ENCODE measurements at places on chromosomes 5 and 9.

DNA sequence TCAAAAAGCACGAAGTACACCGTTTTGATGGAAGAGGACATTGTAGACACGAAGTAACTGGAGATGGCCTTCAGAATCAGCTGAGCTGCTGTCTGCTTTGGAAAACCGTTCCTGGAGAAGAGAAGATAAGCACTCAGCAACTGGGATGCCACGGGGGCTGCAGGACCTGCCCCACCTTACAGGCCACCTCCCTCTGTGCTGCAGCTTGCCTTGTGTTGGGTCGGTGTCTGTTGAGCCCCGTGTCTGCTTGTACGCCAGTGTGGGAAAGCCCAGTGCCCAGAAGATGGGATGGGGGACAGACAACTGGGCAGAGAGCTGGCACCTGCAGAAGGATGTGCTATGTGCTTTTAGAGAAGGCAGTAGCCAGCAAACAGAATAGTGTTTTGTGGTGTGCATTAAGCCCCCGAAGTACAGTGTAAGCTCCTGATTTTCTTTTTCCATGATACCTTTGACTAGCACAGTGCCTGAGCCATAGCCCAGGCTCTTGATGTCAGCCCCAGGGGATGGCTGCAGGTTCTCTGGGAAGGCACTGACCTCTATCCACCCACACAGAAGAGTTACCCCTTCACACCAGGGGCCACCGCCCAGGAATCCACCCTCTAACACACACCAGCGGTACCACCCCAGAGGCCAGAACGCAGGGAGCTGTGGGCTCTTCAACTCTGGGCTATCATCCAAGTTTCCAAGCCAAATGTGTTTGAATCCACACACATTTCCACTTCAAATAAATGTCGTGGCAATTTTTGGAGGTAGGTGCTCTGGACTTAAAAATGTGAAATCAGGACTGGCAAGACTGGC, 63.8 kb downstream of the MACROH2A1 start:
- no peak for DNase-seq

DNA sequence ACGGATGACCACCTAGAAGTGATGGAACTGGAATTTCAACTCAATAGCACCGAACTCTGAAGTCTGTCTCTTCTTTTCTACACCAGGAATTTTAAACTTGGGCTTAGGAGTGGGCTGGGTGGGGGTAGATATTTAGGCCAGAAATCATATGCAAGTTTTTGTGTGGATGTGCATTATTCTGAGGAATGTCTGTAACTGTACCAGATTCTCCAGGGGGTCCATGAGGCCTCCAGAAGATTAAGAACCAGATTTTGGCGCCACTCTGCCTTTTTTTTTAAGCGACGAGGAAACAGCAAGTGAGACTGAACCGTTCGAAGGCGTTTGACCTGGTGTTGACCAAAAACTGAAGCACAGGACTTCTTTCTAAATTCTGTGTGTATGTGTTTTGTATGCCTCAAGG, 88.8 kb upstream of the TTC23L start:
- no peak for DNase-seq

GRCh38 chr5:1013238-1013947, 4.8 kb downstream of the NKD2 start:
- DNase-seq: no peak

DNA sequence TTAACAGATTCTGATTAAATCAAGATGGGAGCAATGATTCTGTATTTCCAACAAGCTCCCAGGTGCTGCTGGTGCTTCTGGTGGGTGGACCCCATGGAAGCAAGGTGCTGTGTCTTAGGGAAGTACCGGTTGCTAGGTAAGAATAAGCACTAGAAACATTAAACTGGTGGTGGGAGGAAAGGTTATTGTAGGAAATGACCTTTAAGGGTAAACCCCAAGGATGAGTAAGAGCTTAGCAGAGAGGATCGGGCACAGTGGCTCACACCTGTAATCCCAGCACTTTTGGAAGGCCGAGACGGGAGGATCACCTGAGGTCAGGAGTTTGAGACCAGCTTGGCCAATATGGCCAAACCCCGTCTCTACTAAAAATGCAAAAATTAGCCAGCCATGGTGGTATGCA, 16.2 kb upstream of the CREBRF start:
- DNase-seq: no peak

- DNase-seq: no peak
Measured at GRCh38 chr9:123397975-123398374, 42.0 kb downstream of the CRB2 start.

- DNase-seq: peak; percentile 67
Measured at GRCh38 chr9:105254226-105254625, 9.8 kb downstream of the SLC44A1 start.

DNA sequence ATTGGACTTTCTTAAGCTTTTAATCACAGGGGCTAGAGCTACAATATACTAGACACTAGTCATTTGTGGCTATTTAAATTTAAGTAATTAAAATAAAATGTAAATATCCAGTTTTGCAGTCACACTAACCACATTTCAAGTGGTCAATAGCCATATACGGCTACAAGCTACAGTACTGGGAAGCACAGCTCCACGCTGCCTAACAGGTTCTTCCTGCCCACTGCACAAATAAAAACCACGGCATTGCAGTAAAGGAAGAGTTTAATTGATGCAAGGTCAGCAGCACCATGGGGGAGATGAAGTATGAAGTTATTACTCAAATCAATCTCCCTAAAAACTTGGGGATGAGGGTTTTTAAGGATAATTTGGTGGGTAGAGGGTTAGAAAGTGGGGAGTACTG, 134.1 kb downstream of the LURAP1L start:
- DNase-seq: peak; percentile 7

- DNase-seq: peak; percentile 71
Measured at GRCh38 chr5:54093081-54093492, 217.3 kb downstream of the ARL15 start.

- DNase-seq: peak; percentile 48
Measured at GRCh38 chr5:108798513-108799265, 51.0 kb downstream of the FER start.

GRCh38 chr5:38856660-38857059, 10.8 kb downstream of the OSMR start:
- DNase-seq: no peak

DNA sequence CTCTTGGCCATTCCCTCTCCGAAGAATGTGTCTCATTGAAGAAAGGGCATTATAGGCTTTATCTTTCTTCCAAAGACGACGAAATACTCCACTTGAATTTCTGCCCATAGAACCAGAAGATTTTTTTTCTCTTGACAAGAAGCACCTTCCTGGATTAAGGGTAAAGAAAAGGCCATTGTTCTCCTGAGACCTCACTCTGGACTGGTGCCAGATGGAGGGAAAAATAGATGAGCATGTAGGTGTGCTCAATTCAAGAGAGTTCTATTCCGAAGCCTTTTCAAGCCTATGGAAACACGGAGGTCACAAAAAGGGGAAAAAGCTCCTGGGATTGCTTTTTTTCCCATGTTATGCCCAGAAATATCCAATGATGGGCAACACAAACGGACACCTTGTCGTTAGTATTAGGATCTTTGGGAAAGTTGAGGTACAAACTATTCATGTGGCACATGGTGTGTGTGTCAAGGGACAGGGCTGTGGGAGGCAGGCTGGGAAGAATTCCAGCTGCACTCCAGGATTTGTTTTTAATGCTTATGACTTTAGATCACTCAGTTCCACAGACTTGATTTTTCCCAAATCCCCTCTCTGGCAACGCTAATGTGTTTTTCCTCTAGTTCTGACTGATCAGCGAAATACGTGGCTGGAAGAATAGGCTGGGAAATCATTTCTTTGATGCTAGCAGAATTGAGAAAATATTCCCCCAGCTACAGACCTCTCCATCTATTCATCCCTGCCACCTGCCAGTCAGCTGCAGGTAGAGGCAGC, 89.9 kb downstream of the SIL1 start:
- DNase-seq: no peak

- peak; percentile 29 for DNase-seq
Measured at GRCh38 chr5:141343242-141343952, at the start of gene PCDHGA3. TSS of gene PCDHGA3 (plus strand) at chr5:141343829. CDS start at chr5:141344034, 205 bp downstream.

GRCh38 chr5:40093550-40093949, 586.2 kb upstream of the PTGER4 start:
- peak; percentile 71 for DNase-seq

DNA sequence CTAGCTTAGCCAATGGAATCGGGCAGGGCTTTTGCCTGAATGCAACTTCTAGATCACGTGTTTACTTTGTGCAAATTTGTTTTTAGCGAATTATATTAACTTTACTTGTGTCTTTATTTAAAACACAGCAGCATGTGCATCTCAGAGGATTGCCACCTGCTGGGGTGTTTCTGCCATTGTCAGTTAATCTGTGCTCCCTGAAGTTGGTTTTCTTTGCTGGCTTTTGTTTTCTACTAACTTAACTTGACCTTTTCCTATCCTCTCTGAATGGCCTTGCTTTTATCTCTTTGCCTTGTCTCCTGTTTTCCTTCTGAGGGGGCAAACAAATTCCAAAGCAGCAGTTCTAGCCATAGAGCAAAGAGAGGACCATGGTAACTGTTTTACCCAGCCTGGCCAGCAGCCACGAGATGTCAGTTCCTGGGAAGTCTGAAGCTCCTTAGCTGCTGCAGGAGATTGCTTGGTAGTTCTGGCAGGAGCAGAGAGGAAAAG, 67.6 kb downstream of the ARHGEF28 start:
- DNase-seq: peak; percentile 29

- DNase-seq: no peak
Measured at GRCh38 chr5:111469903-111470302, 42.4 kb downstream of the STARD4 start.

- DNase-seq: no peak
Measured at GRCh38 chr5:39441838-39442237, 17.1 kb upstream of the DAB2 start.

DNA sequence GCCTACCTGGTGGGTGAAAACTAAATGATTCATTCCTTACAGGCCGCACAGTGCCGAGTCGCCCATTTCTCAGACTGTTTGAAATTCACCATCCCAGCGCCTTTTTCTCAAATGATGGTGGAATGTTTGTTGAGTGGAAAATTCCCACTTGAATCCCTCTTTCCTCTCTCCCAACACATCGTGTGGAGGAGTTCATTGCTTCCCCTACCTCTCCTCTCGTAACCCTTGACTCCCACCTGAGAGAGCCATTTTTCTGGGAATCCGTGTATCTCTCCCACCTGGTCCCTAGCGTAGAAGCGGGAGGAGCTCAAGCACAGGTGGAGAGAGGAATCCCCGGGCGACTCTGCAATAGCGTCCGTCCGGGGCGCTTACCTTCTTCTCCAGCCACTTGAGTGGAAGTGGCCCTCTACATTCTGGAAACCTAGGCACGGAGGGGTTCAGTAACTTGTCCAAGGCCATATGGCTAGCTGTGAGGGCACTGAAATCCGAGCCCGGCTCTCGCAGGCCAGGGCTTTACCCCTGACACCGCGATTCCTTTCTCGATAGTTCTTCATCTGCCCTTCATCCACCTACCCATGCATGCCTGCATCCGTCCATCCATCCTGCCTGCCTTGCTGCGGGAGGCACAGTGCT, 683 bp downstream of the OSMR start:
- no peak for DNase-seq

DNA sequence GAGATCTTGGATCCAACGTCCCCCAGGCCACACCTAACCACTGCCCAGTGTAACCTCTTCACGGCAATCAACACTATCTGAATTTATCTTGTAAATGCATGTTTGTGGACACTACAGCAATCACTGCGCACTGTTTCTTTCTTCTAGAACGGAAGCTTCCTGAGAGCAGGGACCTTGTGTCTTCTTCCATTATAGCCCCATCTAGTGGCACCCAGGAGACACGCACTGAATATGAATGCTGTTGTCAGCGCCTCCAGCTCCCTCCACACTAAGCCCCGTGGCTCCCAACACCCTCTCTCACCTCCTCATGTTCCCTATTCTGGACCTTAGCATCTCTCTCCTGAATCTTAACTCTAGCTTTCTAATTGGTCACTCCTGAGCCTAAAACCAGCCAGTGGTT, 72.7 kb downstream of the SMIM23 start:
- peak; percentile 17 for DNase-seq

- peak; percentile 99 for DNase-seq
Measured at GRCh38 chr9:92770360-92770995, 5.8 kb upstream of the BICD2 start.

DNA sequence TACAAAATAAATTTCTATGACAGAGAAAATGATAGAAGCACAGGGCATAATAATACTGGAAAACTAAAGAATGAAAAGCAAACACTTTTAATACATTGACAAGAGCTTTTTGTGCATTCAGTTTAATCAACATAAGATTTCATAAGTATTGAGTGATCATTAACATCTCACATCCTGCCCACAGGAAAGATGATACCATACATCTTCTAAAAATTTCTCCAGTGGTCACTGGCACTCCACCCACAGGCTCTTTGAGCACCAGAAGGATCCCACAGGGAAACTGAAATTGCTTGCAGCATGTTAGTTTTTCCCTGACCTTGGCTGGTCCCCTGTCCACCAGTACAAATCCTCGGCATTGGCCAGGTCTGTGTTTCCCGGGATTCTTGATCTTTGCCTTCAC, 186.0 kb downstream of the CEMIP2 start:
- no peak for DNase-seq

DNA sequence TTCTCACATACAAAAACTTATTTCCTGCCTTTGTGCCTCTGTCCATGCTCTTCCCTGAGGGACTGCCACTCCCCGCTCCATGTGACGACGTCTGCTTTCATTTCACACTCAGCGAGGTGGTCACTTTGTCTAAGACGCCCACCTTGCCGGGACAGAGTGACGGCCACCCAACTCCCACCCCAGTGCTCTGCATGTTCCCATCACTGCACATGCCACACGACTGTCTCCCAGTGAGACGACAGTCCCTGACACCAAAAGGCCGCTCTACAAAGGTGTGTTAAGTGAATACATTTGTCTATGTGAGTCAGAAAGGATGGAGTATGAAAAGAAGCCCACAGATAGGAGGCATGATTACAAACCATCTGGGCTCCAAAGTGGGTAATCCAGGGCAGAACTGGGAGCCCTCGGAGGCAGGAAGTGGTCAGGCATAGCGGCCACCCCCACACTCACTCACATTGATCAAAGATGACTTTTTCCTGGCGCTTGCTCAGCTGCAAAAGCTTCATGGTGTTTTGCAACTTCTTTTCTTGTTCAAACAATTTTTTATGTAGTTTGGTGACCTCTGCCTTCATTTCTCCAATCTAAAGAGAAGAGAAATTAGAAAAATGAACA, 185.8 kb downstream of the CDK5RAP2 start:
- peak; percentile 85 for DNase-seq

- DNase-seq: no peak
Measured at GRCh38 chr5:176921714-176922113, 22.6 kb upstream of the HK3 start.

GRCh38 chr5:151083081-151083676, 2.3 kb upstream of the TNIP1 start:
- peak; percentile 95 for DNase-seq

DNA sequence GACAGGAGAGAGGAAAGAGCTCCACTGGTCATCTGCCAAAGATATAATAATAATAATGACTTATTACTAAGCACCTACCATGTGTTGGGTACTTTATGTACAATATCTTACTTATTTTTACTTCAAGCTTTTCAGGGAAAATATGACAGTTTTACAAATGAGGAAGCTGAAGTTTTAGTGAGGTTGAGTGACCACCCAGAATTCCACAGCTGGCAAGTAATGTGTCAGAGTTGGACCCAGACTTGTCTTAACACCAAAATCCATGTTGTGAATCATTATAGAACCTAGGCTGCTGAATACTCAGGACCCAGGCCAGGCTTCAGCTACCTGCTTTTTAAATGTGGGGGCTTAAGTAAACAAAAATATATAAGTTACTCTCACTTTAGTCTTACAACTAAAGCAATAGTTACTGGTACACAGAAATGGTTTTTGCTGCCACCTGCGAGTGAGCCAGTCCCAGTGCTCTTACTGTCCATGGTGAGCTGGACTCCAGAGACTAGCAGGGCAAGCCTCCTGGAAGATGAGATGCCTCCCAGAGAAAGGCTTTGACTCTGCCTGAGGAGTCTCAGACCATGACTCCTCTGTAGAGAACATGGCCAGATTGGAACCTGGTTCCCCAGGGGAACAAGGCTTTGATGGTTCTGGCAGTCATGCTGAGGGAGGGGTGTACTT, 29.9 kb downstream of the RUSC2 start:
- peak; percentile 41 for DNase-seq
